GM12864 (cell line): ENCODE measurements at places on chromosomes 2 and 18.

DNA sequence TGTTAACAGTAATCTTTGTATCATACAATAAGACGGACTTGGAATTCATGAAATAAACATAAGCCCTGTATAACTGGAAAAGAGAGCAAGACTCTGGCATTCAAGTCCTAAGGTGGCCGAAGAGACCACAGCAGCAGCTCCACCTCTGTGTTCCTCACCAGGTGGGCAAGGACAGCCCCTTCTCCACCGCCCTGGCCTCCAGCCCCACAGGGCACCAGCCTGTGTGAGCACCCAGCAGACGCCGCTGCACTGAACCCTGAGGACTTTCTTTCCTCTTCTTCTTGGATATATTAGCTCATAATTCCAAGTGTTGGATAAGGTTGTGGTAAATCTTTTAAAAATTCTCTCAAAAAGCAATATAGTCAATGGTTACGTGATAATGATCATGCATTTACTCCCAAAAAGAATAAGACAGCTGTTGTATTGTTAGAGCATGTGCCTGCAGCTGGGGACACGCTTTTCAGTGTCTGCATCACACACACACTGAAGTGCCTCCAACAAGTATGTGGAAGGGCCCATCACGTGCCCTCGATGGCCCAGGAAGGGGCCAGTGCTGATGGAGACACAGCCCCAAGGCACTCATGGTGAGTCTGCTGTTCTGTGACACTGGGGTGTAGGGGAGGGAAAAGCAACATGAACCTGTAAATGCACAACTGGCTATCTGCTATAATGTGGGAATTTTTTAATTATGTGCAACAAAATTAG lies 26.8 kb downstream of the FAM178B start:
- no peak for DNase-seq

GRCh38 chr18:50869150-50869549 lies 9.8 kb upstream of the ME2 start:
- DNase-seq: no peak

DNA sequence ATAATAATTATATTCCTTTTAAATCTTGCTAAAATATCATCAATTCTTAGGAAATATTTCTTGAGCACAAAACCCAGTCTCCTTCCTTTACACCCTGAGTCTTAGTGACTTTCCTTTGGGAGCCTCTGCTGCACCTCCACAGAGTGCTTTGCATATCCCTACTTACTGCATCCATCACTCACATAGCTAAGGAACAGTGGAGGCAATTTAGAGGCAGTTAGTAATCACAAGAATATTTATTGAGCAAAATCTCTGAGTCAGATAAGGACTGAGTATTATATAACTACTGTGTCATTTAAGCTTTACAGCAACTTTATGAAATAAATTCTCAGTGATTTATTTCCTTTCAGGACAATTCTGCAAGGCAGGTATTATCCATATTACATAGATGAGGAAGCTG lies 327.7 kb downstream of the TMX3 start:
- no peak for DNase-seq

DNA sequence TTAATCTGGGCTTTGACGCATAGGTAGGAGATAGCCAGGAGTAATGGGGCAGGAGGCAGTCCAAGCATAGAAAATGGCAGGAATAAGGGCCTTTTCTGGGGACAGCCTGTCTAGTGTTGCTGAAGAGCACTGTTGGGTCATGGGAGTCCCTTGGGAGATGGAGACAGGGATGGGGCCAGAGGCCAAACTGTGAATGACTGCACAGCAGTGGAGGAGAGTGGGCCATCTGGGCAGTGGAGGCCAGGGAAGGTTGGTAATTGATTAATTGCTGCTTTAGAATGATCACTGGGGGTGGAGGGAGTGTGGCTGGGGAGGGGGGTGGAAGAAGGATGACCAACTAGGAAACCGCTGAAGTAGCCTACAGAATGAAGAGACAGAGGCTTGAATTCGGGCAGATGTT lies 28.6 kb upstream of the CREG2 start:
- no peak for DNase-seq

DNA sequence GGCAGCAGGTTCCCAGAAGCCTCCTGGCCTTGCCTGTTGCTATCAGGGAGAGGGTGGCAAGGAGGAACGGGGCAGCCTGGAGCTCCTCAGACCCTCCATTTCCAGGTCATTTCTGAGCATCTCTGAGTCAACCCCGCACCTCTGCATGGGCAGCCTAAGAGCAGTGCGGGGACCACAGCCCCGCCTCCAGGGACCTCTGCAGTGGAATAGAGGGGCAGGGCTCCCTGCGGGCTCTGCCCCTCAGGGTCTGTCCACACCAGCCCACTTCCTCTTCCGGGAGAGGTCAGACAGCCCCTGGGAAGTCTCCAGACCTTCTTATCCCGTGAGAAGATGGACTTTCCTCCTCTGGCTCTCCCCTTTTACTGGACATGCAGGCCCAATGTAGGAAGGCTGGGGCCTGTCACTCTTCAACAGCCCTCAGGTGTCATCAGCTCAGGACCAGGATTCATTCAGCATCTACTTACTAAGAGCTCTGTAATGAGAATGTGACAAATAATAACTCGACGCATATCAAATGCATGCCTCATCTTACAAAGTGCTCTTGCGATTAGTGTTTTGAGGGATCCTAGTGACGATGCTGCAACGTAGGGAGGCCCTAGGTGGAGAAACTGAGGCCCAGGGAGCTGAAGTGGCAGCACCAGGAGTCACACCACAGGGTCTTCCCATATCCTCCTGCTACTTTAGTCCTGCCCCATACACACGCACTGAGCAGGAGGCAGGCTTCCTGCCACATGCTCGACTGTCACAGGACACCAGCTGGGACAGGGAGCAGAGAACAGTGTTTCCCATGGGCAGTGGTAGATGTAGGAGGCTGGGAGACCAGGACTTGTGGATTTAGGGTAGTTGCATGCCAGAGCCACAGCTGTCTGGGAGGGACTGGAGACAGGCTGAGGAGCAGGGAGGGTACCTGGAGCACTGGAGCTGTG lies 28.0 kb downstream of the SH2D6 start:
- no peak for DNase-seq

- DNase-seq: no peak
Observed at GRCh38 chr2:127106457-127106990, 430 bp downstream of the BIN1 start.

GRCh38 chr2:177478029-177478428 lies 85.5 kb downstream of the AGPS start:
- DNase-seq: no peak

DNA sequence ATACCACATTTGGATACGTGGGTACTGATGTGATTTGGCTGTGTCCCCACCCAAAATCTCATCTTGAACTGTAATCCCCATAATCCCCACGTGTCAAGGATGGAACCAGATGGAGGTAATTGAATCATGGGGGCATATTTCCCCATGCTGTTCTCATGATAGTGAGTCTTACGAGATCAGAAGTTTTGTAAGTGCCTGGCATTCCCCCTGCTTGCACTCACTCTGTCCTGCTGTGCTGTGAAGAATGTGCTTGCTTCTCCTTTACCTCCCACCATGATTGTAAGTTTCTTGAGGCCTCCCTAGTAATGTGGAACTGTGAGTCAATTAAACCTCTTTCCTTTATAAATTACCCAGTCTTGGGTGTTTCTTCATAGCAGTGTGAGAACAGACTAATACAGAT lies 70.3 kb downstream of the CHST9 start:
- DNase-seq: no peak

- DNase-seq: no peak
Observed at GRCh38 chr2:114700440-114700839, 258.0 kb downstream of the DPP10 start.

DNA sequence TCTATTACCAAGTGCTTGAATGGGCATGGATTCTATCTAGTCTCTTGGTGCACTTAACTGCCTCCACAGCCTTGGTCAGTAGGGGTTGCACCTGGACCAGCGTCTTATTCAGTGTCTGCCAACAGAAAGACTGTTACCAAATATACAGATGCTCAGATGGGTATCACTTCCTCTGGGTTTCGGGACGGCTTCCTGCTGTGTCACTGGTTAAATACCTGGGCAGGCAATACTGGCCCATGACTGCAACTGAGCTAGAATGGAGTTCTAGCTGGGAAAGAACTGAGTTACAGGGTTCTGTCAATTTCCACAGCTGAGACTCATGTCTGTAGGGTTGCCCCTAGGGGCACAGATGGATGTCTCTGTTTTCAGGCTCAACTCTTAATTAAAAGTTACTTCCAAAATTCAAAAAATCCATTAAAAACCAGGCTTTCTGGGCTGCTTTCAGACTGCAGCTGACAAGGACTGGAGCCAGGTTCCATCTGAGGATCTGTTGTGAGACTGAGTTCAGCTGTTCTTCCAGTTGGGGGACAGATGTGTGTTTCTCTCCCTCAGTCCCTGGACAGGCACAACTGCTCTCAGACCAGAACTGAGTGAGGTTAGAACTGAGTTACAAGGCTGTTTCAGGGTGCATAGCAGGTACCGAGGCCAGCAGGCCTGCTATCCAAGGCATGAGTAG lies 789.6 kb upstream of the SLC8A1 start:
- no peak for DNase-seq

DNA sequence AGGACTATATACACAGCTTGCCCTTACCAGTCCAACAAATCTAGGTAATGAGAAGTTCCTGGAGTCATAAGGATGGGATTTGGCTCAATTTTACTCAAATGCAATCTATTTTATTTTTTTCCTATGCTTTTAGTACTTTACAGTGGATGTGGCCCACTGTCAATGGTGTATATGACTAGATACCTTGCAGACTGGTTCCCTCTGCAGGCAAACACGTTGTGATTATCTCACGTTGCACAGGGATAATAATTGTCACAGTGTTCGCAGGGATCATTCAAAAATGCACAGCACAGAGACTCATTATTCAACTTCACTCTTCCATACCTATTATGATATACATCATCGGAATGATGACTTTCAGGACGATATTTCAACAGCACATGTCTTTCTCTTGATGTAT lies 359.7 kb downstream of the MBD2 start:
- DNase-seq: no peak

- no peak for DNase-seq
Observed at GRCh38 chr2:140027320-140027719, 1247.1 kb upstream of the NXPH2 start.

DNA sequence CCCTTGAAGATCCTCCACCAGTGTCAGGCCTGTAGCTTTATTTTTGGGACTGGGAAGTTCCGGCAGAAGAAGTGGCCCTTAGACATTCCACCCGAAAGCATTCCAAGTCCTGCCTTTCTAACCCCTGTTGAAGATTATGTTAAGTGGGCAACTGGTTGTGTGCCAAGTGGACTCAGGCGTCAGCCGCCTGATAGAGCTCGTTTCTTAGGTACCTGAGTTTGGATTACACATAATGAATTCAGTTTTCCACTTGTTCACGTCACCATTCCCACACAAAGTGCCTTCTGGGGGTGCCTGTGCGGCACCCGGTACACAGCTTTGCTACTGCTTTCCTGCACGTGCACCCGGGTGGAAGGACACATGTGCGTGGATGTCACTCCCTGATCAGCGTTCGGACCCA lies 156.5 kb downstream of the PTGR3 start:
- DNase-seq: no peak

DNA sequence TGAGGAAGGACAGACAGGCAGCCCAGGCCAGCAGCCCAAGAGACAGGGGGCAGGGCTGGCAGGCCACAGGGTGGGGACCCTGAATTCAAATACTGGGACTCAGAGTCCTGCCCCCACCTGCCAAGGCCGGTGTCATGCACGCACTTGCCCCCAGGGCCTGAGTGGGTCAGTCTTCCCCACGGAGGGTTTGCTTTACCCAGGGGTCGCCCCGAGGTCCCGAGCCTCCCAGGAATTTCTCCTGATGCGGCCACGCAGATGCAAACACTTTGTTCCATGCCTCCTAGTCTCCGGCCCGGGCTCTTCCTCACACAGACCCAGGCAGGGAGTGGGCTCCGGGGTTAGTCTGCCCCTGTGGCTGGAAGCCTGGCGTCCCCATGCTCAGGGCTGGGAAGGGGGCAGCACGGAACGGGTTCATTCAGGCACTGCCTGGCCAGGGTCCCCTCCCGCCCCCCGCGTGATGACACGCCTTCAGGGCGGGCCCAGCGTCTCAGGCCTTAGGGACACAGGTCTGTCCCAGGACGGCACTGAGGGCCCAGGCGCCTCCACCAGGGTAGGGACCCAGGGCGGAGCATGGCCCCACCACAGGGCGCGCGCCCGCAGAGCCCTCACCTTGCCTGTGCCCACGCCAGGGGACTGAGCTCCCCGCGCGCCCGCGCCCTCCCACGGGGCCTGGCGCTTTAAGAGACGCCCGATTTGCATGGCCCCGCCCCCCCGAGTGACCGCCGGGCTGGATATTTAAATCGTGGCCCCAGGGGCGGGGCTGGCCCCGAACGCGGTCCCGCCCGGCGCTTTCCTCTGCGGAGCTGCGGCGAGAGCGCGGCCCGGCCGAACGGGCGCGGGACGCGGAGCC lies at the start of gene SNED1:
Gene SNED1, plus strand, starts transcription at position 763 of the 850 bp plus-strand sequence. CDS start 220 bp downstream, outside the sequence.
- DNase-seq: no peak

DNA sequence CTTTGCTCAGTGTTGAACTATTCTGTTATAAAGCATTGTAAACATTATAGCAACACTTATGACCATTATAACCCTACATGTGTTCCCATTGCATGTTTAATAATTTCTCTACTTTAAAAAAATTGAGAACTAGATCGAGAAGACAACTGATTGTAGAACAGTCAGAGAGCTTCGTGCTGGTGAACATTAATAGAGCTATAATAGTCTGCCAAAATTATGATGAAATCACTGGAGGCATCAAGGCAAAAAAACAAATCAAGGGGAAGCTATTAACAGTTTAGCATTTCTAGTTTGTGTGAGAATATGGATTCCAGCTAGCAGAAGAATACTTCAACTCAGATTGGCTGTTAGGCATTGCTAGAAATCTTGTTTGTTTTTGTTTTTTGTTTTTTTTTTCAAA lies 284.2 kb downstream of the CAMKMT start:
- no peak for DNase-seq
